ENCODE measurements at places on chromosomes 3 and 15.

- DNase-seq = no peak
Observed at GRCh38 chr3:113649174-113649845, 47.1 kb downstream of the USF3 start.

DNA sequence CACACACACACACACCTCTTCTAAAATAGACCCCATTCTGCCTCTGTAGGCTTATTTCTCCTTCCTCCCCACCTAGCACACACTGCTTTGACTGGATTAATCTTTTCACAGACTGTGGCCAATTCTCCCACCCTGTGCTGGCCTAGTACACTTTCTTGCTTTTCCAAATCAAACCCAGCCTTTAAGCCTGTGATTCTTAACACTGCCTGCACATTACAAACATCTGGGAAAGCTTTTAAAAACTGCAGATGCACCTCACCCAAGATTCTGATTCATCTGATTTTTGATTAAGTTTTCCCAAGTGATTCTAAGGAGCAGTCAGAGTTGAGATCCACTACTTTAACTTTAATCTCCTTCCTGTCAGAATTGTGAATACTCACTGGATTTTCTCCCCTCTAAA lies 12.8 kb downstream of the CSNK1G1 start:
- DNase-seq = no peak

GRCh38 chr3:8052659-8053058 lies 449.0 kb upstream of the LMCD1 start:
- DNase-seq = no peak

- DNase-seq = no peak
Observed at GRCh38 chr3:141100531-141101320, 49.6 kb downstream of the SPSB4 start.

DNA sequence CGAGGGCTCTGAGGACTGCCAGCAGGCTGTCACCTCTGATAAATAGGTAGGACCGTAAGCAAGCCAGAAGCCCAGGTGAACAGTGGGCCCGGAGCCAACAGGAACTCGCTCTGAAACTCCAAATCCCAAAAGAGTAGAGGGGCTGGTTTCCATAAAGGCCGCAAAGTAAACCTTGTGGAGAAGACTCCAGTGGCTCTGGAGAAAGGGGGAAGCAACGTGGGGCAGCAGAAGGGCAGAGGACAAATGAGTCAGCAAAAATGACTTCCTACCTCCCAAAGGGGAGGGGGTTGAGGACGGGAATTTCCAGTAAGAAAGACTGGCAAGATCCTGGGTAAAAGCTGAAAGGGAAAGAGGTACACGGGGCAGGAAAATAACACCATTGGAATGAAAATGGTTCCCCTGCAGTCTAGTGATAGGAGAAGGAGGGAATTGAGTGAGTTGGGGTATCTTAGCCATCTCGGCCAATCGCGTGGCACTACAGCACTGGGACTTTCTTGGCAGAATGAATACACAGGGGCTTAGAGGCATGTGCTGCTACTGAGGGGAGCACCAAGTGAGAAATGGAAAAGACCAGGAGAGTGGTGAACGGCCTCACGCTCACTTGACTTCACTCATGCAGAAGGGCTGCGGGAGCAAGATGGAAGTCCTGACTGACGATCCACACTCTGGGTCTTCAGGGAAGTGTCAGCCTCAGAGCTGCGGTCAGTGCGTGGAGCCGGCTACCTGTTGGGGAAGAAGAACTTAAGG lies 33.2 kb downstream of the BMF start:
- no peak for DNase-seq

DNA sequence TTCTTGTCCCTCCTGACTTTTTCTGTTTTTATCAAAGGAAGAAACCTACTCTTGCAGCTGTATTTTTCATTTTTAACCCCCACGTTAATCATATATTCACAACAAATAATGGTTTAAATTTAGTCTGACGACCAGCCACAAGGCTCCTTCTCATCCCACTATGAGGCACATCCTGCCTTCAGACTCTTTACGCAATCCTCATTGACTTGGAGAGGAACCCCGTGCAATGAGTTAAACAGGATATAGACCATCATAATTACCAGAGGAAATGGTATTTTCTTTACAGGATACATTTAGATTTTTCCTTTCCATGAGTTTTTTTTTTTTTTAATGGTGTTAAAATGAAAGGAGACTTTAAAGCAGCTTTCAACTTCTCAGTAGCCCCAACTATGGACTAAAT lies 68.5 kb downstream of the WWTR1 start:
- DNase-seq = no peak

DNA sequence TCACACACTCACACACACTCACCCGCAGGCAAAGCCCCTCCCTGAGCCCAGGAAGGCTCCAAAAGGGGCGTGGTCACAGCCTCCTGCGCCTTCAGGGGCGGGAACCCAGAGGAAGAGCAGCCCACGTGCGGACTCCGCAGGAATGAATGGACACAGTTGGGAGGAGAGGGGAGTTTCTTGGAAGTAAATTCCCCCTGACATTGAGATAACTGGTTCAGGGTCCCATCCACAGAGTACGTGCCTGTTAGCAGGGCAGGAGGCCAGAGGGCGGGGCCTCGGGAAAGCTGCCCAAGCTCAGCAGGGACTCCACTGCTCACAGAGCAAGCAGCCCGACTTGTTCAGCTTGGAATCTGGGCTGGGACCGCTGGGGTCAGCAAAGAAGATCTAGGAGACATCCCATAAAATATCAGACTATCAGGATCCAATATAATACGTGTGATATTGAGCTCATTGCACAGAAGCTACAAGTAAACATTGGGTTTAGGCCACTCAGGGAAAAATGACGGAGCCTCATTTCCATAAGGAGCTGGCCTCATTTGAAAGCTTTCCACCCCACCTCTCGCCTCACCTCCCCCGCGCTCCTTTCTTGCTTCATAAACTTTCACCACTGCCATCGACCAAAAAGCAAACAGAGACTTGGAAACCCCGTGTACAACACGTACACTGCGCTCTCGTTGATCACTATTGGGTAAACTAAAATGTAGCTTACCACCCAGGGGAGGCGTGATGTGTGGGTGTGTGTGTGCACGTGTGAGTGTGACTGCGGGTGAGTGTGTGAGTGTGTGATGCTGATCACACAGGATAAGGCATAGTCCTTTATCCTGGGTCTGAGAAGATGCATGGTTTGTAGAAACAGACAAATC lies 36.0 kb downstream of the TM2D3 start:
- DNase-seq = no peak

GRCh38 chr3:189937302-189938127 lies 183.2 kb downstream of the P3H2 start:
- DNase-seq = no peak

- DNase-seq = peak; percentile 63
Observed at GRCh38 chr3:123104550-123104949, 37.7 kb downstream of the PDIA5 start.

DNA sequence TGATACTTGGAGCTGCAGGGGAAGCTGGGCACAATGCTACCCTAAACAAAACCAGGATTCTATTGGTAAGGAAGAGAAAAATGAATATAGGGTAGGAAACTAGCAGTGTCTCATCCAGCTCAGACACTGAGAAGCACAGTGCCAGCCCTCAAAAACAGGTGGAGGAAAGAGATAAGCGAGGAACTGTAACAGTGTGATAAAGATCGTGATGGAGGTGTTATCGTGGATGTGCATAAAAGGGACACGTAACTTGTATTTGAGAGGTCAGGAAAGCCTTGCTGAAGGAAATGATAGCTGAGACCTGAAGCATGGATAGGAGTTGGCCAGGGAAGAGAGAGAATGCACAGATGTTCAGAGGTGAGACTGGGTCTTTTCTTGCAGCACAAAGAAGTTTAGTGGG lies 27.4 kb downstream of the MIX23 start:
- no peak for DNase-seq

Measured in SK-N-SH (cell line).